ENCODE measurements at places on chromosomes 7 and 10.

GRCh38 chr10:97128039-97128492, 57.7 kb downstream of the SLIT1 start:
- no peak for DNase-seq

DNA sequence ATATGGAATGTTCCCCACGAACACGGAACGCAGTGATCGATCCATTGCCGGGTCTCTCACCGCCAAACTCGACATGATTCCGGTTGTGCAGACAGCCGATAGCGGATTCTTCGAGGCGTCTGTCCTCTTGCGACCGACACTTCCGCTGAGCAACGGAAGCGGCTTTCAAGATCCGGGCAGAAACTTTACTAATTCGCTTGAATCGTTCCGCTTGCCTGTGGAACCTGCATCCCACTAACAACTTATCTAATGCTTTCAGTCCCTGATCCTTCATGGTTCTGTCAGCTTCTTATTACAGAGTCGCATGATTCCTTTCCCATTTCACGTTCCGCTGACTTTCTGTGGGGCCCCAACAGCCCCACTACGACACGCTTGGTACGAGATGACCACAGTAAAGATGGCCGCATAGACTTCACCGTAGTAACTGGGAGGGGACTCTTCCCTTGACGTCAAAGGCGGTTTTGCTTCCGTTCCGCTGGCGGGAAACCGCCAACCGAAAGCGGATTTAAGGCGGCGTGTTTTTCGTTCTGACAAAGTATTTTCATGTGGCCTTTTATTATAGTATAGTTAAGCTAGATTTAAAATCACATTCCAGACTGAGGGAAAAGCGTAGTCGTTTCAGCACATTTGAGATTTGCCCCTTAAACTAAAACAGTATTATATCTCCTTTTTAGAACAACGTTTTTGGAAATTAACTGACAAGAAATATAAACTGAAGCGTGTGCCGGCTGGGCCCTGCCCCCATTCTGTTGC, at the start of gene CSTF2T:
Gene CSTF2T (minus strand): TSS at position 121 of the 753 bp plus-strand sequence. CDS start 46 bp downstream, at position 75.
- peak; percentile 84 for DNase-seq

DNA sequence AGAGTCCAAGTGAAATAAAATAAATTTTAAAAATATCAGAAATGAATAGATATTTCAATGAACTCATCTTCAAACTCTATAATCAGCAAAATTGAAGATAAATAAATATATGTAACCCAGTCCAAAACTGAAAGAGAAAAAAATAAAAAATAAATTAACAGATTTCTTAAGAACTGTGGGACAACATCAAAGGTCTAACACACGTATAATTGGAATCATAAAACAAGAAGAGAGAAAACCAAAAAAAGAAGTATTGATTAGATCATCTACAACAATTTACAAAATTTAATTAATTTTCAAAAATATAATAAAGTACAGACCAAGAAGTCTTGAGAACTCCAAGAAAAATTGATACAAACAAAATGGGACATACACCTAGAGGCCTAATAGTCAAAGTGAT, 625.8 kb upstream of the SORCS1 start:
- DNase-seq = no peak

DNA sequence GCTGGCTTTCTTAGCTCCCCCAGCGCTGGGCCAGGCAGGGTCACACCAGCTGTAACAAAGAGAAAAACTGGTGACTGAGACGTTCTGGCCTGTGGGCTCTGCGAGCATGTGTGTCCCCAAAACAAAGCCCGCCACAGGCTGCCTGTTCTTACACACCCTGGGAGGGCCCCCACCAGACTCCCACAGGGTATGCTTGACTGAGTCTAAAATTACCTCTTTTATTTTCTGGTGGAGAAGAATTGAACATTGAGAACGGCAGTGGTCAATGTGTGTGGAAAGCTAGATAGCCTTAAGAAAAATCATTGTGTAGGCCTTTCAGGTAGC, 808 bp downstream of the C10orf71 start:
- no peak for DNase-seq

- DNase-seq = no peak
These were observed 176.6 kb downstream of the CTNNA3 start for GRCh38 chr10:67519434-67519833.

DNA sequence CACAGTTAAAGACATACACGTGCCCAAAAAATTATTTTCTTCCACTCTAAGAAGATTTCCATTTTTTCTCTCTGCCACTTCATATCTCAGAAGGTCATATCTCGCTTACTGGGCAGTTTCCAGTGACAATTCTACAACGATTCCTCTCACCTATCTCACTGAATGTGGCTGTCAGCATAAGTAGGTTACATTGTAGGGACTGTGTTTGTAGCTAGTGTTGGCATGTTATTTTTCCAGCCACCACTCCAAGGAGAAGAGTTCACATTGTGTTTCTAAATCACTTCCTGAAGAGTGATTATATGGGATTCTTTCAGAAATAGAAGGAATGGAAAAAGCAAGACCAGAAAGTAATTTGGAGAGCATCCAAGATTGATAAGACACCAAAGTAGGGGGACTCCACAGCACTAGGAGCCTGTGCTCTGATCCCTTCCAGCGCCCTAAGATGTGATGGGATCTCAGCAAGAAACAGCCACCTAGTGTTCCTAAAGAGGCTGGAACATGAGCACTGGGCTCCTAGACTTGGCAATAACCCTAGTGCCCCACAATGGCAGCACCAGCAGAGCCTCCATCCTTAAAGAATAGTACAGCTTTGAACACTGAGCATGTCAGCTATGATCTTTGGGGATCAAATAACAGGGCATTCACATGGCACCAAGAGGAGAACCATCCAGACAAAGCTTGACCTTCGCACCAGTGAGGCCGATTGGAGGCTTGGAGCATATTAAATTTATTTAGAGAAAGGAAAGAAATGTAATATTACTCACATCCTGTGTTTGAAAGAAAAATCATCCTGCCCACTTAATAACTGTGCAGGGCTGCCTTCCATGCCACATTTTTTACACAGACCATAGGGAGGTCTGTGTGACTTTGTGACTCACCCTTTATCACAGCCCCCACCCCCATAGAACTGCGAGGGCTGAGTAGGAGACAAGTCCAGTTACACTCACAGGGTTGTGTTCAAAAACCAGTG, 51.8 kb downstream of the CAV1 start:
- no peak for DNase-seq

DNA sequence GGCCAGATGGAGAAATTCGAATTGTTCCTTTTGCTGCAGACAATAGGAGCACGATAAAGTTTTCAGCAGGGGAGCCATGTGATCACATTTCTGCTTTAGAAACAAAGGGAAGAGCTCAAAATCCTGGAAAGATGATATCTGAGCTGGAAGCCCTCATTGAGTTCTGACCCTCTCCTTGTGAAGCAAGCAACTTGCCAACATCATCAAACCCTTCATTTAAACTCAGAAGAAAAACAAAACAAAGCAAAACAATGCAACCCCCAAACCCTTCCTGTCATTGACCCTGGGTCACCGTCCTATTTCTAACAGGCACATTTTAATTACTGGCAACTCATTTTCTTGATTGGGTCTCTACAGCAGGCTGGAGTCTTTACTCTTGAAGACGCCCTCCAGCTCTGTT, 198.3 kb upstream of the ZNF32 start:
- DNase-seq = no peak

- no peak for DNase-seq
These were observed 16.0 kb upstream of the SLC18A2 start for GRCh38 chr10:117224881-117225280.

DNA sequence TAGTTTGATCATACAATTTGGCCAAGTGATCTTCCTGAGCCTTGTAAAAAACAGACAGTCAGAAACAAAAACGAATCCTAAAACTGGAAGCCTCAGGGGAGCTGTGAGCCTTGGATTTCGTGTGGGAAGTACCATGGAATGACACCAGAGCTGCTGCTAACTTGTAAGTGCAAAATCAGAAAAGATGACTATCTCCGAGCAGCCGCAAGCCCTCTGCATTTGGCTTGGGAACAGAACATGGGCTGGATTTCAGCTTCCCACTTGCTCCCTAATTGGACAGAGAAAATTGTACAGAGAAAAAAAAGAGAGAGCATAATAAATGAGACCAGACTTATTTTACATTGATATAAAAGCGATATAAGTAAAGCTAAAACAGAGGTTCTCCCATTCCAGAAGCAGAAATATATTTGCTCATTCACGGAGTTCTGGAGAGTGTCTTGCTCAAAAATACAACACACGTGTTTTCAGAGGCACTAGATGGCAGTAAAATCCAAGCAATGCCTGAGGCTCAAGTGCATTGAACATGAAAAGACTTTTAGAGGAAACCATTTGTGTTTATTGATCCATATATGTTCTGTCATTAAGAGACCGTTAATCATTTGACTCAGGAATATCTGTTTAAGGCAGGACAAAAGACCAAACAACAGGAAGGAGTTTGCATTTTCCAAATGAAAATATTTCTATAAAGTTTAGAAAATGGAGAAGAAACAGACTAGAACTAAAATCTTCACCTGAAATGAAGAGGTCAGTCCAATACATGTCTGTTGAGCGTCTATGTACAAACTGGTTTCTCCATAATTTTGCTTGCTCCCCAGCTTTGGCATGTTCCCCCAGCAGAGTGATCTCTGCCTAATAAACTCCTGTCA, 78.3 kb upstream of the SLC26A5 start:
- no peak for DNase-seq

- DNase-seq = no peak
These were observed 199.5 kb downstream of the GFRA1 start for GRCh38 chr10:116073510-116073909.

DNA sequence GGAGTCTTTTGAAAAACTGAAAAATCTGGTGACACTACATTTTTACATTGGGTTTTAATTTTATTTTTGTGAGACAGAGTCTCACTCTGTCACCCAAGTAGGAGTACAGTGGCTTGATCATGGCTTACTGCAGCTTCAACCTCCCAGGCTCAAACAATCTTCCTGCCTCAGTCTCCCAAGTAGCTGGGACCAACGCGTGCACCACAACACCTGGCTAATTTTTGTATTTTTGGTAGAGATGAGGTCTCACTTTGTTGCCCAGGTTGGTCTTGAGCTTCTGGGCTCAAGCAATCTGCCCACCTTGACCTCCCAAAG, 11.5 kb downstream of the MPLKIP start:
- DNase-seq = no peak

DNA sequence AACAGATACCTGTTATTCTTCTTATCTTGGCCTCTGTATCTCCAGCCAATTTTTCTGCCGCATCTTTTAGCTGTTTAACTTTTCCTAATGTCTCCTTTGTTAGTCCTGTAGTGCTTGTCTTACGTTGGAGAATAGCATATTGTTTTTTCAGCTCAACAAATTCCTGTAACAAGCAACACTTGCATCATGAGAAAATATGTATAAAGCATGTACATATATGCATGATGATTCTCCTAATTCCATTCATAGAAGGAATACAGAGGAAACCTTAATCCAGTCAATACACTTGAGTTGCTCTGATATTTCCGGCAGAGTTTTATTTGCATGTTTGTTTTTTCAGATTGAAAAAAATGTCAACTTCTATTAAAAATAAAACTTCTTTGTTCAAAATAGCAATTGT, 26.1 kb upstream of the LAMB1 start:
- DNase-seq = no peak

DNA sequence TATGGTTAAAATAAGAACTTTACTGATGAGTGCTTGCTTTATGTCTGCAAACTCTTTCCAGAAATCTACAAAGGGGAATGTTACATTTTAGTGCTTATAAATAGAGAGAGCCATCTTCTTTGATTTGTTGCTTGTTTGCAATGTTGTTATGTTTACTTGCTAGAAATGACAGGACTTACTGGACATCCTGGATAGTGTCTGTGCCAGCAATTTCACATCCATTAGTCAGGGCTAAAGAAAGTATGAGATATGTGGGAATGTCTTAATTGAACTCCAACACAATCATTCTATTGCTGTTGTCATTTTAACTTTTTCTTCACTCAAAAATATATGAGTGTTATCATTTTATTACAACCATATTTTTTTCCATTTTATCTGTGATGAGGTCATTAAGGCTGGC, 453.2 kb downstream of the TNS3 start:
- DNase-seq = no peak

GRCh38 chr7:33745934-33746333, 159.4 kb upstream of the BMPER start:
- DNase-seq = no peak

DNA sequence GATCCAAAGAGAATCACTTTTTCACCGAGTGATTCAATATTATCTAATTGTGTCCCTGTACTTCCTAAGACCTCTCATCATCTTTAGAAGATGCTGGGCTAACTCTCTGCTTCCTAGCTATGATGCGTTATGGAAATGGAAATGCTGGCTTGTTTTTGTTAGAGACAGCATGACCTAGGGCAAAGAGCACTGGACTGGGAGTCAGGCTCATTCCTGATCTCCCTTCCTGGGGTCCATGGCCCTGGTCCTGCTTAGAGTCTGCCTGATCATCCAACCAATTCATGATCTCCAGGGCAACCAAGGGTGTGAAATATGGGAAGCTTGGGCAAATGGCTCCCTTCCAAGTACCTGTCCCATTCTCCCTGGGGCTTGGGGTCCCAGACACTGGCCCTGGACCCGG, 136.4 kb downstream of the RGS10 start:
- no peak for DNase-seq

GRCh38 chr10:63711867-63712716, 190.9 kb downstream of the REEP3 start:
- DNase-seq = peak; percentile 48

GRCh38 chr10:43136432-43136831, 1.8 kb upstream of the CSGALNACT2 start:
- DNase-seq = no peak

- peak; percentile 73 for DNase-seq
These were observed 173.9 kb upstream of the SP4 start for GRCh38 chr7:21253740-21254687.

GRCh38 chr7:23426876-23427275, 43.4 kb downstream of the IGF2BP3 start:
- DNase-seq = no peak

DNA sequence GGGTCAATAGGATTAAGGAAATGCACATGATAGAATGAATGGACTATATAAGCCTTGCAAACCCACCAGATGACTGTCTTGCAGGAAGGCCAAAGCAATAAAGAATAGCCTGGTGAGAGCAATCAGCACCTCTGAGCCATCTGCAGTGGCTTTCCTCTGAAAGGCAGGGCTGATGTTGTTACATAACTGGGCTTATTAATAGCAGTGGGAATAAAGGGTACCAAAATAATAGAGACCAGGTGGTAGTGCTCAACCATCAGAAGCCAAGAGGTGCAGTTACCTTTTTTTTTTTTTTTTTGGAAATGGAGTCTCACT, 16.8 kb upstream of the VPS26A start:
- no peak for DNase-seq

DNA sequence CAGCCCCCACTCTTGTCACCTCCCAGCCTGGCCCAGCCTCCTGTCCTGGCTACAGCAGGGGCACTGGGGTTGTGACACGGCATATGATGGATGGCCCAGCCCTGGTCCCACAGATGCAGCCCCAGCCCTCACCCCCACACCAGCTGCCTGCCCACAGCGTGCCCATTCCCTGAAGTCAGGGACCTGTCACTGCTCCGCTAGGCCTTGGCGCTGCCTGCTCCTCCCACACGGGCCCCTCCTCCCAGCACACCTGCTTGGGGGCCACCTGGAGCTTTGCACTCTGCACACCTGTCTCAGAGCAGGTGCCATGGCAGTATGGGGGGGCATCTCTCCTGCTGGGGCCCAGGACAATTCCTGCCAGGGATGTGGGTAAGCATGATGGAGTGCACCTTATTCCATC, 3.5 kb downstream of the GCK start:
- no peak for DNase-seq

- DNase-seq = no peak
These were observed 154.5 kb downstream of the PAXIP1 start for GRCh38 chr7:154848464-154848863.

All from mesothelial cell of epicardium (in vitro differentiated cells).